Activated T-cell treated with anti-CD3 and anti-CD28 coated beads for 4 hours (primary cell): ENCODE measurements at places on chromosomes 4 and X.

- no peak for DNase-seq
These were observed 382.9 kb upstream of the MAGEB18 start for GRCh38 chrX:25755194-25755593.

- DNase-seq, result no peak
These were observed 5.6 kb downstream of the ZFP92 start for GRCh38 chrX:153416781-153417450.

- no peak for DNase-seq
These were observed 3.3 kb downstream of the CXCL1 start for GRCh38 chr4:73872316-73873108.

- no peak for DNase-seq
These were observed 83.9 kb upstream of the RAI2 start for GRCh38 chrX:17944833-17945497.

DNA sequence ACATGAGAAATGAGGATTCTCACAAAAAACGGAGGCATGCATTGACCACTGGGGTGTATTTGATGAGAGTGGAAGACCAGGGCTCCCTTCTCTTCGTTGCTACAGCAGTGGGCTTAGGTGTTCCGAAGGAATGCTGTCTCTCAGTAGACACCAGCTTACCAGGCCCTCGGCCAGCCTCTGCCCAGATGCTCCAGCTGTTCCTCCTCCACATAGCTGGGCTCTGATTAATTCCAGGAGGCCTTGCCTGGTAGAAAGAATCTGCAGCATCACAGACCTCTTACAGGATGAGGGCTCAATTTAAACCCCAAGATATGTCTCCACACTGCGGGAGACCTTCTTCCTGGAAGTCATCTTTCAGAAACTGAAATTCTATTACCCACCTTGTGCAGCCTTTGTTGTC is 346.6 kb upstream of the TENM3 start:
- no peak for DNase-seq

DNA sequence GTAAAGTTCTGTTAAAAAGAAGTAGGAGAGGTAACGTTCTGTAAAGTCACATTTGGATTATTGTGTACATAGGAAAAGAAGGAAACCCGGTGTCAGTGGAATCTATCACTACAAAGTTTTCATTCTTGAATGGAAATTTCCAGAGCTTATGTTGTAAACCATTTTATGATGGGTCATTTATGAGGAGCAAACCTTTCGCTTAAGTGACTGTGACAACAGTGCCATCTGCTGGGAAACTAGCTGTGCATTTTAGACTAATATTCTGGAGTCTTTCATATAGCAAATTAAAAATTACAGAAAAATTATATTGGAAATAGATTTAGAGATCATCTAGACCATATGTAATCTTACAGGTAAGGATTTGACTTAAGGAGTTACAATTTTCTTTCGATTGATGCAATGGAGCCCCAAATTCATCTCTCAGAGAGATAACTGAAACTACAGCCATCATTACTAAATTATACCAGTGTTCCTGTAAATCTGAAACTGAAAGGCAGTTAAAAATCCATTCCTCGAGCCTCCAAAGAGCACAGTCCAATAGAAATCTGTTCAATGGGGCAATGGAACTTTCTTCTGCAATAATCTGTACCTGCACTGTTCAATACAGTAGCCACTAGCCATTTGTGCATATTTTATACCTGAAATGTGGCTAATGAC is 26.9 kb downstream of the ASB9 start:
- DNase-seq, result peak; percentile 17
